ENCODE measurements at places on chromosomes 2 and 18.

GRCh38 chr2:233681521-233682099 lies at the start of gene UGT1A7:
UGT1A7 (plus strand) TSS chr2:233681901; CDS start chr2:233681938, 37 bp downstream.
- no peak for DNase-seq

- DNase-seq, result no peak
Measured at GRCh38 chr2:131093696-131094462, 619 bp upstream of the FAM168B start.

- DNase-seq, result no peak
Measured at GRCh38 chr2:219861307-219861706, 233.9 kb downstream of the SLC4A3 start.

GRCh38 chr2:40130251-40130994 lies 321.5 kb downstream of the SLC8A1 start:
- no peak for DNase-seq

DNA sequence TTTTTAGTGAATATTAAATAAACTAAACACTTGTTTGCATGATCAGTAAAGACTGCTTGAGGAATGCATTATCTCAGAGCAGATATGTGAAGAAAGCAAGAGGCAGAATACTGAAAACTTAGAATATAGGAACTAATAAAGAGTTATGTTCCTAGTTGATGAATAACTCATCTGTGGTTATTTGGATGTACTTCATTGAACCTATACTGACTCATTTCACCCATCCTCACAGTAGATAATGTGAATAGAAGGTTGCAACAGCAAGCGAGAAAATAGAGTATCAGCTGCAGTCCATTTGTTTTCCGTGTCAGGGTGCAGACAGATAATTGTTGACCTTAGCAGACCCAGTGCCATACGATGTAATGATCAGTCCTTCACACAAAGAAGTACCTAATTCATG lies 945.7 kb upstream of the LRRTM1 start:
- no peak for DNase-seq

DNA sequence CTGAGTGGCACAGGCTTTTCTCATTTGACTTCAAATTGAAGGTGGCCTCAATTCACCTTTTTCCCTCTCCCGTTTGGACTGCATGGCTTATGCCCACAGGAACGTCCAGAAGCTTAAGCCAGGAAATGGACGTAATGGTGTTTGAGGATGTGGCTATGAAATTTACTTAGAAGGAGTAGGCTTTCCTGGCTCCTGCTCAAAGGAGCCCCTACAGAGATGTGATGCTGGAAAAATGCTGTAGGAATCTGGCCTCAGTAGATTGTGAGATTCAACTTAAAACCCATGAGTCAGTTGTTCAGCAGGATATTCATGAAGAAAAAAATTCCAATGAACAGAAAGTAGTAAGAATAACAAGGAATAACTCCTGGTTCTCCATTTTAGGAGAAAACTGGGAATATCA lies 129.0 kb downstream of the ICOS start:
- DNase-seq, result no peak

- DNase-seq, result no peak
Measured at GRCh38 chr2:235133837-235134236, 182.0 kb downstream of the SH3BP4 start.

- no peak for DNase-seq
Measured at GRCh38 chr18:39660141-39660540, 2094.5 kb upstream of the CELF4 start.

DNA sequence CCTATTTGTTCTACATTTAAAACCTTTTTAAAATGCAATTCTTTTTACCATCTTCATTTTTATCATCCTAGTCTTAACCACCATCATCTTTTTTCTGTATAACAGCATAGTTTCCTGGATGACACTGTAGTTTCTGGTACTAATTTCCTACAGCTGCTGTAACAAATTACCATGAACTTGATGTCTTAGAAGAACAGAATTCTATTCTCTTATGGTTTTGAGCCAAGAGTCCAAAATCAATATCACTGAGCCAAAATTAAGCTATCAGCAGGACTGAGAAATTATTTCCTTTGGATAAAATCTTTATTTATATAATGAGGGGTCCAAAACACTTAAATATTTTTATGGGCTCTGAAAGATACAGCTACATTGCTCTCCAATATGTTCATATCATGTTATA lies 539.3 kb downstream of the METTL4 start:
- no peak for DNase-seq

DNA sequence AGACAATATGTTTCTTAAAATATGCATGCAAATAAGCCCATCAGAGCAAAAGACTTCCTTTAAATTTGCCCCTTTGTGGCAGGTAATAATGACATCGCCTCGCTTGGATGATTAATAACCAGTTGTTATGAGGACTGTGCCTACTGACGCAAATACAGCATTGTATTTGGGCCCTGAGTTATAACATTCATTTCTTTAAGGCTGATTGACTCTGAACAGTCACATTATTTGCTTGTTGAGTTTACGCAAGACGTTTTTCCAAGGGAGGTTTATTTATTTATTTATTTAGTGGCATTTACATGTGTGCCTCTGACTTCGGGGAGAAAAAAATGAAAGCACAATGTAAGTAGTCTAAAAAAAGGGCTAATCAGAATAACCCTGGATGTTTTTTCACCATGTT lies 88.3 kb downstream of the SLC8A1 start:
- DNase-seq, result no peak

- no peak for DNase-seq
Measured at GRCh38 chr2:26615860-26616705, 25.1 kb downstream of the CIB4 start.

DNA sequence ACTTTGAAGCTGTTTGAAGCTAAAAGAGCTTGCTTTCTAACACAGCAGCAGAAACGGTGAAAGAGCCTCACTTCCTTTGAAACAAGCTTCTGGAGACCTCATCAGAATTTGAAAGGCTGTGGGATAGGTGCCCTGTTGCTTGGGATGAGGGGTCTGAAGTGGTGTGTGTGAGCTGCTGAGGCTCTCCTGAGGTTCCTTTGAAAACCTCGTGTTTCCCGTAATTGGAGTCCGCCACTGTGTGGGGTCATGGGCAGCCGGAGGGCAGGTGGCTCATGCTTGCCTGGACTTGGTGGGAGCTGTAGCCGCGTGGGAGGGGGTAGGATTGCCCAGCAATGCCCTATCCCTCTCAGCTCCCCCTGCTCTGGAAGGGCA lies 34.4 kb downstream of the CABLES1 start:
- no peak for DNase-seq

DNA sequence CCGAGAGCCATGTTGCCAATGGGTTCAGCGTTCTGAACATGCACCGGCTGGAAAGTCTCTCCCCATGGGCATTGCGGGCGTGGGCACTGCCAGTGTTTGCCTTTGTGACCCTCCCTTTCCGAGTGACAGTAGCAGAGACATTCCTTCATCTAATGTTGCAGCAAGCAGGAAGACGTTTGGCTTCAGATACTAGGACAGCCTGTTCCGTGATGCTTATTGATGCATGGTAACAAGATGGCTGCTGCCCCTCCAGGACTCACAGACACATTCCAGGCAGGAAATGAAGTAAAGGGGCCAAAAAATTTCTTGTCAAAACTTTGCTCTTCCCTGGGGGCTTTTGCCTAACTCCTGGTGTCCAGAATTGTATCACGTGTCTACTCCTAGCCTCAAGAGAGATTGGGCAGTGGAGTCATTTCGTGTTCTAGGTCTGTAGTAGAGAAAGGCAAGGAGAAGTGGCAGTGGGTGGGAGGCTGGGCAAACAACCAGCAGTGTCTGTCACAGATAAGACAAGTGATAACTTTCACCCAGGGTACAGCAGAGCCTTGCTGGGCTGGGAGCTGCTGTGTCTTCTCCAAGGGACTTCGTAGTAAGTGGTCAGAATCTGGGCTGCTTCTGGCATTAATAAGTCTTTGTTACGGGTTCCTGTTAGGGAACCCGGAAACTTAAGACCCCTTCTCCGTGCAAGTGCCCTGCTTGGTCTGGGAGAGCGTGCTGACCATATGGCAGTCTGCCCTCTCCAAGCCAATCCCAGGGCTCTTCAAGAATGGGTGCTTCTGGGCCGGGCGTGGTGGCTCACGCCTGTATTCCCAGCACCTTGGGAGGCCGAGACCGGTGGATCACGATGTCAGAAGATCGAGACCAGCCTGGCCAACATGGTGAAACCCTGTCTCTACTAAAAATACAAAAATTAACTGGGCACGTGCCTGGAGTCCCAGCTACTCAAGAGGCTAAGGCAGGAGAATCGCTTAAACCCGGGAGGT lies 93.5 kb downstream of the TFCP2L1 start:
- DNase-seq, result no peak

DNA sequence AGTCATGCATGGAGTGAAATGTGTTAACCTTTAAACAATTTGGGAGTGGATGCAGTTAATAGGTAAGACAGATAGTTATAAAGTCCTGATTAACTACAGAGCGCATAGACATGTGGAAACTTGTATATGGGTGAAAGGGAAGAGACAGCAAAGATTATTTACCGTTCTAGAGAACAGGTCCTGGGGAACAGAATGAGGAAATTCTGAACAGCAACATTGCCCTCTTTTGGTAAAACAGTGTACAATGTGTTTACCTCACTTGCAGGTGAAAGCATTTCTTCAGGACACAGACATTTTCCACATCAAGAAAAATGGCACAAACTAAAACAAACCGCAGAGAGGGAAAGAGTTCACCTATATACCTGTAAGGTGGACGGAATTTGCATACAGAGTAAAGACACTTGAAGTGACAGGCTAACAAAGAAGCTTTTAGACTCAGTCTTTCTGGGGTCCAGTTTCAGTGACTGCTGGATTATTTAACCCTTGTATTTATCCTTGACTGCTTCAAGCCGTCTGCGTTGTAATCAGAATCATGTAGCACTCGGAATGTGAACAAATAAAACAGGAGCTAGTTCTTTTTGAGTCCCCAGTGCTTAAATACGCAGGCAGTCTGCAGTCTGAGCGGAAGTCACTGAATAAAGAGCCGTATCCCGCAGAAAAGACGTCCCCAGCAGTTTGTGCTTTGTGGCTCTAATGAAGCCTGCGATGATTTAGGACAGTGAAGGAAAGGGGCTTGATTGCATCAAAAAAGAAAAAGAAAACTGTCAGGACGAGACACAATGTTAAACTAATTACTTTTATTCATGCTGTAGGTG lies 364.8 kb upstream of the GALNT5 start:
- no peak for DNase-seq

DNA sequence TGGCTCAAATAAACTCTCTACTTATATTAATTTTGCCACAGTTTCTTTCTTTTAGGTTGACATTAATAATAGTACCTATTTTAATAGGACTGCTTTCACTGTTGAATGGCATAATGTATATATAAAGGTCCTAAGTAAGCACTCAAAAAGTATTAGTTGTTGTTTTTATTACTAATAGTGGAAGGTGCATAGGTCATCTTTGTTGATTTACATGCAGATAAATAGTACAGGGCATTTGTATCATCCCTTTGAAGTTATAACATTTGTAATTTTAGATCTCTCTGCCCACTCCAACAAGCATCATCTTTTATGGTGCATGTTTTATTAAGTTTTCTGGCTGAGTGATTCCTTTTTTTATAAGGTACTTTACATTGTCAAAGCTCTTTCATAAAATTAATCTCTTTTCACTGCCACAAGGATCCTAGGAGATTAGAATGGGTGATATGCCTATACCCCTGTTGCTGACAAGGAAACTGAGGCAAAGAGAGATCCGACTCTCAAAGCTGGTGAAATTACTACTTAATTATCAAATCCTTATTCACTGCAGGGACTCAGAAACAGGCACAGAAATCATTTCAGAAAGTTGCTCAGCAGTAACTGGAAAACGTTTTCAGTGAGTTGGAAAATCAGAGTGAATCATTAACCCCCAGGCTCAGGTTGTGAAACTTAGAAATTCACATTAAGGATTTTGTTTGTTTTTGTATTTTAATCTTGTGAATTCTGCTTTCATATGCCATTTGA lies 299.6 kb downstream of the AGPS start:
- DNase-seq, result no peak

DNA sequence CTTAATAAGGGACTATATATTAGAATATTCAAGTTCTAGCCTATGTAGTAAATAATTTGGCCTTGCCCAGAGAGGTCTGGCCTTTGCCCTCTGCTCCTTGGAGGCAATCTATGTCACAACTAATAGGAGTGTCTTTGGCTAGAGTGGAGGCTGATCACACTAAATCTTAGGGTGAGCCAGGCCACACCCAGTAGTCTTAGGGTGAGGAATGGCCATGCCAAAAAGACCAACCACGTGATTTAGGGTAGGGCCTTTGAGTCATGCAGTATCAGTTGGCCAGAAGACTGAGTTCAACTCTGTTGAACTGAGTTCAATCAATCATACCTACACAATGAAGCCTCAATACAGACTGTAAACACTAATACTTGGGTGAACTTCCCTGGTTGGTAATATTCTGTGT lies 26.0 kb upstream of the FLACC1 start:
- no peak for DNase-seq

DNA sequence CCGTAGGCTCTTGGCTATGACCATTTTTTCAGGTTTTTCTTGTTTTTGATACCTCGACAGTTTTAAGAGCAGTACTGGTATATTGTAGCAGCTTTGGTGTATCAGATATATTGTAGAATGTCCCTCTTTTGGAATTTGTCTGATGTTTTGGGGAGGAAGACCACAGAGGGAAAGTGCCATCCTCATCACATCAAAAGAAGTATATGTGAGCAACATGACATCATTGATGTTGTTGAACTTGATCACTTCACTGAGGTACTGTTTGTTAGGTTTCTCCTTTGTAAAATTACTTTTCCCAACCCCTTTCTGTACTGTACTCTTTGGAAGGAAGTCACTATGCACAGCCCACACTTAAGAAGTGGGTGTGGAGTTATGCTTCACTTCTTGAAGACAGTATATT lies 41.0 kb downstream of the EML4 start:
- DNase-seq, result no peak

DNA sequence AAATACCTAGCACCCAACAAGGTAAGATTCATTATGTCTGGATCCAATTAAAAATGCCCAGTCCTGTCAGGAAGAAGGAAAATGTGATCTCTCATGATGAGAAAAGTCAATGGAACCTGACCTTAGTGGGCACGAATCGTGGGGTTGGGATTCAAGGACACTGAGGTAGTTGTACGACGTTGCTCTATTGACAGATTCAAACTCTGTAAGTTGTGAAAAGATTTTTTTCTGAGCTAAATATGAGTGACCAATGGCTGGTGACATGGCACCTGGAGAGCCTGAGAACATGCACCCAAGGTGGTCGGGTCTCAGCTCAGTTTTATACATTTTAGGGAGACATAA lies 148.2 kb downstream of the NDUFA10 start:
- DNase-seq, result no peak

DNA sequence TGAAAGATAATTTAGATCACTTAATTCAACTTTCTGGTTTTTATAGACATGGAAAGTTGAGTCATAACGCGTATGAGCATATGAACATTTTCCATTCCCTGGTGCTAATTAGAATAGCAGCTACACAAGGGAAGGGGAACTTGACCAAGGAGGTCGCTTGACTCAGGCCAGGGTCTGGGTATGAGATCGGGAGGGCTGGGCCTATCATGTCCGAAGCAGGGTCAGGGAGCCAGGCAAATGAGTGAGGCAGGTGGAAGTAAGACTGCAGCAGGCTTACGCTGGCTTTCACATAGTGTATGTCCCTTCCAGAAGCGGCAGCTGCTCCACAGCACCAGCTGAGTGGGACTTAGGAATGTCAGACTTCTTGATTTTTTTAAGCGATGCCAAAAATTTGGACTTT lies 14.7 kb downstream of the RALB start:
- DNase-seq, result no peak
